ENCODE measurements at places on chromosomes 5 and 9.
A peak's percentile ranks its signal among the peaks of the same experiment; 100 is the strongest.

- no peak for DNase-seq
Observed at GRCh38 chr5:66518753-66519152, 77.4 kb upstream of the MAST4 start.

- DNase-seq = peak; percentile 72
Observed at GRCh38 chr5:160082614-160083500, 36.4 kb downstream of the PWWP2A start.

- peak; percentile 14 for DNase-seq
Observed at GRCh38 chr5:136686192-136686872, 321.0 kb upstream of the TRPC7 start.

- DNase-seq = no peak
Observed at GRCh38 chr5:179834120-179834519, 13.4 kb downstream of the SQSTM1 start.

GRCh38 chr5:154977409-154977808 lies 36.1 kb upstream of the KIF4B start:
- no peak for DNase-seq

- DNase-seq = no peak
Observed at GRCh38 chr9:35675732-35676392, 2.1 kb downstream of the CA9 start.

DNA sequence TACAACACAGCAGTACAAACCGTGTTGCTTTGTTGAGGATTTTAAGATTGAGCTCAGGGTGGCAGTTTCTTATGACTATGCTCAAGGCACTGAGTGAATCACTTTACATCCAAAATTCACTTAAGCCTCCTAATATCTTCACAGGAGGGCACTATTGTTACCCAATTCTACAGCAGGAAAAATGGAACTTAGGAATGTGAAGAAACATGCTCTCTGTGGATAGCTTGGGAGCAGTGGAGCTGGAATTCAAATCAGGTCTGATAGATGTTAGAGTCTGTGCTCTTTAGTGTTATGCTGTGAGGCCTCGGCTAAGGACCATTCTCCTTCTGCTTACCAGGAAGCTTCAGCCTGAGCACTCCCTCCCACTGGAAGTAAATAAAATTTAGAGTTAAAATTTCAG lies 18.7 kb upstream of the HMHB1 start:
- no peak for DNase-seq

- DNase-seq = no peak
Observed at GRCh38 chr5:91022518-91022917, 360.6 kb downstream of the ARRDC3 start.

DNA sequence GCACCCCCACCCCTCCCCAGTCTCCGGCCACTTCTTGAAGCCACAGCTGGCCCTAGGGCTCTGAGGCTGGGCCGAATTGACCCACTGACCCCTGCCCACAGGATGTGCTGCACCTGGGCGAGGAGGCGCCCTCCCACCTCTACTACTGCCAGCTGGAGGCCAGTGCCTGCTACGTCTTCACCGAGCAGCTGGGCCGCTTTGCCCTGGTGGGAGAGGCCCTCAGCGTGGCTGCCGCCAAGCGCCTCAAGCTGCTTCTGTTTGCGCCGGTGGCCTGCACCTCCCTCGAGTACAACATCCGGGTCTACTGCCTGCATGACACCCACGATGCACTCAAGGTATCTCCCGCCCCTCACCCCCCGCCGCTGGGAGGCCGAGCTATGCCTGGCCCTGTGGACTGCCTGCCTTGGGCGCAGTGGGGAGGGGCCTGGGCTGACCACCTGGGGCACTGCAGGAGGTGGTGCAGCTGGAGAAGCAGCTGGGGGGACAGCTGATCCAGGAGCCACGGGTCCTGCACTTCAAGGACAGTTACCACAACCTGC lies 21.3 kb downstream of the HK3 start:
- DNase-seq = no peak

DNA sequence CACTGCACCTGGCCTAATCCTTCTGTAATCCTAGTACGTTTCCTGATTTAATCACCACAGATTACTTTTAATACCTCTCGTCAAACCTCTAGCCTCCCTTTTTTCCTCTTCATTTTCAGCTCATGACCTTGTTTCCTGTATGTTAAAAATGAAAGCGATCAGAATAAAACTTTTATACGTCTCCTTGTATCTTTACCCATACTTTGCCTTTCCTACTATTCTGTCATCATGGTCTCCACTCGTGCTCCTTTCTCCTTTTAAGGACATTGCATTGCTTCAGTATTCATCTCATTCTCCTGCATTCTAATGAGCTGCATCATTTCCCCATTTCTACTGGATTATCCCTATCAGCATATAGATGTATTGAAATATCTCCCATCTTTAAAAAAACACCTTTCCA lies 8.5 kb downstream of the CDC42SE2 start:
- no peak for DNase-seq

- peak; percentile 21 for DNase-seq
Observed at GRCh38 chr9:113299800-113300292, 3.3 kb downstream of the RNF183 start.

DNA sequence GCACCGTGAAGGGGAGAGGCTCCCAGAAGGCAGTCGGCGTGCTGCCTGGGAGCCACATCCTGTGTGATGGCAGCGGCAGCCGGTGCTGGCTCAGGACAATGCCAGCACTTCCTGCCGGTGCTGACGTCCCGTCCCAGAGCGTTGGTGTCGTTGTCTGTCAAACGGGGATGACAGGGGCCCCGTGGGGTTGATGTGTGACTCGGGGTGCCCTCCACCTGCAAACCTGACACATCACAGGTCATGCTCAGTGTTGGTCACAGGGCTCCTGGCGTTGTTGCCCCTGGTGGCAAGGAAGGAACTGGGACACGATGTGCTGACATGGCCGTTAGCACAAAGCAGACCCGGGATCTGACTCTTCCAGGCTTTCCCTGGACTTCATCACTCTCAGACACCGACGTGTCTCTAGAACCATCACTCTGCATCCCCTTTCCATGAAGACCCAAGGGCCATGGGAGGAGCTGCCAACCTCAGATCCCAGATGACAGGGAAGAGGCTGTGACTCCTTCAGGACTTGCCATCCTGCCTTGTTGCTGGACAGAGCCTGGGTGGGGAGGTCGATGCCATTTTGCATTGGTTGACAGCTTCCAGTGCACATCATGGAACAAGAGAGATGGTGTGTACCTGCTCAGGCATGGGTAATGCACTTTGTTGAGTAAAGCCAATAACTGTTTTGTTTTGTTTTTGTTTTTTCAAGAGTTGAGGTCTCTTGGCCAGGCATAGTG lies 21.5 kb downstream of the PLPP7 start:
- peak; percentile 37 for DNase-seq

Measured in hepatic stellate cell (primary cell).